ENCODE measurements at places on chromosomes 1 and 21.

GRCh38 chr1:155694167-155694566 is 5.3 kb downstream of the DAP3 start:
- no peak for DNase-seq

GRCh38 chr1:9850442-9851162 is 26.8 kb upstream of the CLSTN1 start:
- no peak for DNase-seq

- DNase-seq = no peak
Measured at GRCh38 chr1:236144446-236145150, 2.3 kb downstream of the GPR137B start.

DNA sequence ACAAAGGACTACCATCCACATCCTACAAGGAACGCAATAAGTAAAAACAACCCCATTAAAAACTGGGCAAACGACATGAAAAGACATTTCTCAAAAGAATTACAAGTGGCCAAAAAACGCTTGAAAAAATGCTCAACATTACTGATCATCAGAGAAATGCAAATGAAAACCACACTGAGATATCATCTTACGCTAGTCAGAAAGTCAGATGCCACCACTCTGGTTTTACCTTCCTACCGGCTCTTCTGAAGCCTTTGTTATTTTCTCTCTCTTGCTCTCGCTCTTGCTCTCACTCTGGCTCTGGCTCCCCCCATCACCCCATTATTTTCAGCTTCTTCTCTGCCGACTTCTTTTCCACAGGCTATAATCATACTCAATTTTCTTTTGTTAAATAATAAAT is 38.8 kb downstream of the VPS45 start:
- no peak for DNase-seq

- no peak for DNase-seq
Measured at GRCh38 chr1:38166461-38166860, 119.9 kb upstream of the POU3F1 start.

DNA sequence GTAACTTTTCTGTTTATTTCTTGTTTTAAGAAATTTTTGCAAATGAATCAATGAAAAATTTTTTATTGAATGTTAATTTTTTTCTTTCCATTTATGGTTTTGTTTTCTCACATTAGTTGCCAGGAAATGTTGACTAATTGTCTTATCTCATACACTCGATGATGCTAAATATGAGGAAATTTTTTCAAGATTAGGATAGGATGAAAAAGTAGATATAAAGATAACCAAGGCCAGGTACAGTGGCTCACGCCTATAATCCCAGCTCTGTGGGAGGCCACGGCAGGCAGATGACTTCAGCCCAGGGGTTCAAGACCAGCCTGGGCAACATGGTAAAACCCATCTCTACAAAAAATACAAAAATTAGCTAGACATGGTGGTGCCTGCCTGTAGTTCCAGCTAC is 12.6 kb downstream of the LAX1 start:
- DNase-seq = no peak

DNA sequence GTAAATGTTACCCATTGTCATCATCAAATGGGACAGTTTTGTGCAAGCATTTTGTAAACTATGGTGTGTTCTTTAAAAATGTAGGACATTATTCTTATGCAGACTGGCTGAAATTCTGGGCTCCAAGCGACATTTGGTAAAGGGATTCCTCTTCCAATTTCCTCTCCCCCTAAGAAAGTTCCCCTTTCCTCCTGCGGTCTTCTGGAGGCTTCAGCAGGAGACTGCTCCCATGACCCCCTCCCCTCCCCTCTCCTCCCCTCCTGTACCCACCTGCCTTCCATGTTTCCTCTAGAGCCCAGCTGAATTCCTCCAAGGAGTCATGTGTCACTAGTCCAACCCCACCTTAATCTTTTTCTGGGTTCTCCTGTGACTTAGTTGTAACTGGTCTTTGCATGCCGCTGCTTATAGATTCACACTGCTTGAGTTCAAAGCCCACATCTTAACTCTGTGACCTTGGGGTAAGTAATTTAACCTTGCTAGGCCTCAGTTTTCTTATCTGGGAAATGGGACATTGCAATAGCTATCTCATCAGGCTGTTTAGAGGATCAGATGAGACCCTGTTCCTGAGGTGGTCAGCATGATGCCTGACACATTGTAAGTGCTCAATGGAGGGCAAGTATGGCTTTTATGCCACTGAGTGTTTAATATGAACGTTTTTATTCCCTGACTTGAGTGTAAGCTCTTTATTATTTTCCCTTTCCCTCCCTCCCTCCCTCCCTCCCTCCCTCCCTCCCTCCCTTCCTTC is 69.9 kb upstream of the WDR26 start:
- no peak for DNase-seq

DNA sequence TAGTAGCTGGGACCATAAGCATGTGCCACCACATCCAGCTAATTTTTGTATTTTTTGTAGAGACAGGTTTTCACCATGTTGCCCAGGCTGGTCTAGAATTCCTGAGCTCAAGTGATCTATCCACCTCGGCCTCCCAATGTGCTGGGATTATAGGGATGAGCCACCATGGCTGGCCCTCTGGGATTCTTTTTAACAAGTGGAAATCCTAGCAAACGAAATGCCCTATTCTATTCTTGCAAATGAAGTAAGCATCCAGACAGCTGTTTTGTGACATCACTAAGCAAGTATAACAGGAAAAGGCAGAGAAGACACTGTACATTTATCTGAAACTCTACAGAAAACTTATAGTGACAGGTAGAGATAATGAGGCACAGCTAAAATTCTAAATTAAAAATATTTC is 86.4 kb downstream of the DDAH1 start:
- DNase-seq = peak; percentile 52

DNA sequence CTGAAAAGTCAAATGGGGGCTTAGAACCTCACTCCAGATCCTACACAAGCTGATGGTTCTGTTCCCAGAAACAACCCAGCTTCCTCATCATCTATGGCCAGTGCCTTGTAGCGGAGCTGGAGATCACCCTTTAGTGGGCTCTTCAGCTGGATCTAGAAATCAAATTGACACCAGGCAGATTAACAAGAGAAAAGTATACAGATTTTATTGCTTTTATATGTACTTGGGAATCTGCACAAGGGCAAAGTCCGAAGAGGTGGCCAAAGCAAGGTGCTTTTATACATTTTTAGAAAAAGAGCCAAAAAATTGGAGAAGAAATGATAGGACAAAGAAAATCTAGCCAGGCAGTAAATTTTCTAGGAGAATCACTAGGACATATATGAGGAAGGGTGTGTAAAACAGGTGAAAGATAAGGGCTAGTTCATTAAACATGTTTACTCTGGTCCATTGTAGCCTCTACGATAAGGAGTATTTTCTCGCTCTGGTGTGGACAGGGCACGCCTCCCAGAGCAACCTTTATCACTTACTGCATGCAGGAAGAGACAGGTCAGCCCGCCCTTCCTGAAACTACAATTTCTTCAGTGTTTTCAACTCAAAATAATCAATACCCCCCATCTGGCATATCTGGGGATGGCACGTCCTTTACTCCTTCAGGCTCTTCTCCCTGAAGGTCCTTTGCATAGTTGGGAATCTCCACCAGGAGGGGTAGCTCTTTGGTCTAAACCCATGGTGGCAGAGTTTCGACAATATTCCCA is 14.0 kb upstream of the LGALS8 start:
- DNase-seq = no peak

All from SJCRH30 (cell line).